ENCODE measurements at places on chromosomes 3 and 15.
A peak's percentile ranks its signal among the peaks of the same experiment; 100 is the strongest.

- DNase-seq = peak; percentile 34
These were observed 92.9 kb upstream of the FGF7 start for GRCh38 chr15:49330166-49330565.

GRCh38 chr3:191624299-191624698, 163.3 kb downstream of the PYDC2 start:
- no peak for DNase-seq

- no peak for DNase-seq
These were observed 122.6 kb upstream of the ARRDC4 start for GRCh38 chr15:97837896-97838295.

- peak; percentile 58 for DNase-seq
These were observed 44.7 kb downstream of the TCF12 start for GRCh38 chr15:56963126-56963525.

- DNase-seq = no peak
These were observed 15.4 kb downstream of the HHLA2 start for GRCh38 chr3:108311797-108312196.

DNA sequence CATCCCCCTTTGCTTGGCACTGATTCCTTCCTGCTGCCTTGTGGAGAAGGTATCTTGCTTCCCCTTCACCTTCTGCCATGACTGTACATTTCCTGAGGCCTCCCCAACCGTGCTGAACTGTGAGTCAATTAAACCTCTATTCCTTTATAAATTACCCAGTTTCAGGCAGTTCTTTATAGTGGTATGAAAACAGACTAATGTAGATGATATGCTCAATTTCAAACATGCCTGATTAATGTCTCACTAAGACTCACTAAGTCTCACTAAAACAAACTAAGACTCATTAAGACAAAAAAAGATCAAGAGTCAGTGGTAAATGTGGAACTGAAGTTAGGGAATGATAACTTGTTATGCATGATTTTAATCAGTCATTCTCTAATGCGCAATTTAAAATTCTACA, 606.6 kb downstream of the RBMS3 start:
- DNase-seq = no peak

DNA sequence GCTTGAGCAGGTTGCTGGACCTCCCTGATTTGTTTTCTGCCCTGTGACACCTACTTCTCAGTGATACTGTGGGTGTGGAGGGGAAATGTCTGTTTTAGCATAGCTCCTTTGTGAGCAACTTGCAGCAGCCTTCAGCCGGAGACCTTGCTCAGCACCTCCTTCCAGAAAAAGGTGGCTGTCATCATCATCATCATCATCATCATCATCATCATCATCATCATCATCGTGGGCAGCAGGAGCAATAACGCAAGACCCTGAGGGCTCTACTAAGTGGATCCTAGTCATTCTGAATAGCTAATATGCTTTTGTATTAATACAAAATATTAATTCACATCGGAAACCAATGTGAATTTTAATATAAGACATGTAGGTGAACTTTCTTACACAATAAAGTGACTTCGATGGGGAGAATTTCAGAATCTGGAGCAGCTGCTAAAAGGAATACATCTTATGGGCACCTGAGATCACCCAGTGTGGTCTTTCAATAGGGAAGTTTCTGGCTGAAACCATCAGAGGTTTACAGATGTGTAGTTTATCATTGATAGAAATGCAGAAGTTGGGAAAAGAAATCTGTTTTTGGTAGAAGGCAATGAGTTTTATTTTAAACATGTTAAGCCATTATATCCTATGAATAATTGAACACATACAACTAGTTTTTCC, 8.6 kb downstream of the GABRR3 start:
- no peak for DNase-seq

GRCh38 chr3:75248974-75249373, 415.2 kb upstream of the FRG2C start:
- DNase-seq = no peak

DNA sequence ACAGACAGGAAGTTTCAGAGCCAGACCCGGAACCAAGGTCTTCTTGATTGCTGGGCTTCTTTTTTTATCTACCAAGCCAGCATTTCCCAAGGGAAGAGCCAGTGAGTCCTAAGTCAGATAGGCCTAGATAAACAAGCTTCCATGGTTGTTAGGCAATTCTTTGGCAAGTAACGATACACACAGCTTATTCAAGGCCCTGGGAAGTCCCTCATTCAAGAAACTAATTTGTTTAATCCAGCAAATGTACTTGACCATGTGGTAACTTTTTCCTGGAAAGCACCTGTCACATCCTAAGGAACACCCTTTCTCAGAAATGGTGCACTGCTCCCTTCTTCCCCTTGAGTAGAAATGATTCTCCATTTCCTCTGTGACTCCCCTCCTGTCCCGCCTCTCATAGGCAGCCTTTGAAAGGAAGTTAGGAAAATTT, 209.9 kb downstream of the ITPR1 start:
- DNase-seq = peak; percentile 47

All from fibroblast of gingiva (primary cell).